ENCODE measurements at places on chromosomes 1 and 21. TPM values are rescaled to one million over a fixed set of nuclear protein-coding genes. Genes with fewer than 3 reads are reported as not detected.

DNA sequence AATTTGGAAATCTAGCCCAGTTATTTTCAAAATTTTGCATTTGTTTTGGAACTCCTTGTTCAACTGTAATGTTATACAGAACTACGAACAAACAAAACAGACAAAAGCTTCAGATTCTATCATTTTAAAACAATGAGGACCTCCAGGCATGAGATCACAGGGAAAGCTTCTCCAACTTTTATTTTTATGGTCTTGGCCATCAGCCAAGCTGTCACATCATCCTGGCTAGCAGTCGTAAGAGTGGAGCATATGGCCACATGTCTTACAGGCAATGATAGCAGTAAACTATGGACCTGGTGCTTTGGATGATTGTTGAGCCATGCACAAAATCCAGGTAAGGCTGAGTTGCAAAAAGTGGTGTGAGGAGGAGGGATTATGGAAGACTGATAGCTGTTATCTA, 299.6 kb downstream of the LMX1A start:
- no peak for DNase-seq
- no peaks in the 10 kb centered on the region for H3K36me3 ChIP-seq
- H3K27ac ChIP-seq: no peak overlapping the region
- no peak overlapping the region for H3K4me3 ChIP-seq

- no peak overlapping the region for H3K4me3 ChIP-seq
- 0 out of 2 replicates have a peak, but pooled peaks cover 7% of the 10 kb centered on the region for H3K36me3 ChIP-seq
- no peaks in the 10 kb centered on the region for H3K27me3 ChIP-seq
- H3K27ac ChIP-seq: no peak overlapping the region
- DNase-seq: no peak
- H3K4me1 ChIP-seq: no peaks in the 10 kb centered on the region
These were observed 12.3 kb downstream of the ZNF436 start for GRCh38 chr1:23357138-23357908.

KRTAP21-2 gene
- not detected for total RNA-seq

ZNF669 gene
- total RNA-seq: 13.9 TPM

Measured in Panc1 (cell line).